ENCODE measurements at places on chromosomes 16 and 17. TPM values are rescaled to one million over a fixed set of nuclear protein-coding genes. Genes with fewer than 3 reads are reported as not detected.

DNA sequence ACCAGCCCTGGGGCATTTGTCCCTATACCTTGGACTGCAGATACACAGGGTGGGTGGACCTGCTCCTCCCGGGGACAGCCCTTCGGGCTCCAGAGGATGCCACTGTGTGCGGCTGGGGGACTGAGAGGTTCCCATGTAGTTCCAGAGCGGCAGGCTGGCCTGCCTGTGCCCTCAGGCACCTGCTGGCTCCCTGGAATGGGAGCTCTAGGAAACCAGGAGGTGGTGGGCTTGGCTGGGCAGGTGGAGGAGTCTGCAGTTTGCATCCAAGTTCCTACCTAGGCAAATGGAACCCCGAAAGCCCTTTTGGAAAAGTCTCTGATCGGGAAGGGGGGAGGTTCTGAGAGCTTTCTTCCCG lies 982 bp downstream of the DBNDD1 start:
- peaks cover 5% of the 10 kb centered on the region for H3K4me1 ChIP-seq
- H3K27me3 ChIP-seq = no peaks in the 10 kb centered on the region
- DNase-seq = no peak

- H3K27me3 ChIP-seq = no peaks in the 10 kb centered on the region
- H3K27ac ChIP-seq = no peak overlapping the region
Observed at GRCh38 chr16:22364241-22364640, 10.2 kb downstream of the CDR2 start.

The TP53TG3C gene
- not detected for total RNA-seq

DNA sequence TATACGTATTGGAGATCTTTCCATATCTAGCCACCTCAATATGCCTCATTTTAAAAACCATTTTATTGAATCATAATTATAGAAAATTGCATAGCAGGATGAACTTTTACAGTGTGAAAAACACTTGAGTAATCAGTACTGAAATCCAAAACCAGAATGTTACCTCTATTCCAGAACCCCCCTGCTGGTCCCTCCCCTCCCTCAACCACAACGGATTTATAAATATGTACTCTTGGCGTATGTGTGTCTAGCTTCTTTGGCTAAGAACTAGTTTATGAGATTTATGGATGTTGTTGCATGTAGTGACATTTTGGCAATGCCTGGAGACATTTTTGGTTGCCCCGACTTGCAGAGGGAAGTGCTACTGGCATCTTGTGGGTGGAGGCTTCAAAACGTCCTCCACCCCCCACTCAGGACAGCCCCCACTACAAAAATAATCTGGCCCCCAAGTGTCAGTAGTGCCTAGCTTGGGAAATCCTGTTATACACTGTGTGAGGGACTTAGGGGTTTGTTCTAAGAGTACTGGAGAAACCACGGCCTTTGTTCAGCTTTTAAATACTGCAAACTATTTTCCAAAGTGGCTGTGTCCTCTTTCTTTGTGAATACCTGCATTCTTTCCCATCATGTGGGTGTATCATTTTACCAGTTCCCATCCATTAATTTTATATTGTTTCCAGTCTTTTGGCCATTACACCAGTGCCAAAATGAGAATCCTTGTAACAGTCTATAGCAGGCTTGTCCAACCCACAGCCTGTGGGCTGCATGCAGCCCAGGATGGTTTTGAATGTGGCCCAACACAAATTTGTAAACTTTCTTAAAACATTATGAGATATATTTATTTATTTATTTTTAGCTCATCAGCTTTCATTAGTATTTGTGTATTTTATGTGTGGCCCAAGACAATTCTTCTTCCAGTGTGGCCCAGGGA lies 23.7 kb downstream of the ITPRIPL2 start:
- H3K27me3 ChIP-seq = no peaks in the 10 kb centered on the region
- H3K36me3 ChIP-seq = no peaks in the 10 kb centered on the region
- peak overlapping the region; percentile 71 for H3K27ac ChIP-seq
- H3K4me3 ChIP-seq = no peak overlapping the region
- no peaks in the 10 kb centered on the region for H3K4me1 ChIP-seq

DNA sequence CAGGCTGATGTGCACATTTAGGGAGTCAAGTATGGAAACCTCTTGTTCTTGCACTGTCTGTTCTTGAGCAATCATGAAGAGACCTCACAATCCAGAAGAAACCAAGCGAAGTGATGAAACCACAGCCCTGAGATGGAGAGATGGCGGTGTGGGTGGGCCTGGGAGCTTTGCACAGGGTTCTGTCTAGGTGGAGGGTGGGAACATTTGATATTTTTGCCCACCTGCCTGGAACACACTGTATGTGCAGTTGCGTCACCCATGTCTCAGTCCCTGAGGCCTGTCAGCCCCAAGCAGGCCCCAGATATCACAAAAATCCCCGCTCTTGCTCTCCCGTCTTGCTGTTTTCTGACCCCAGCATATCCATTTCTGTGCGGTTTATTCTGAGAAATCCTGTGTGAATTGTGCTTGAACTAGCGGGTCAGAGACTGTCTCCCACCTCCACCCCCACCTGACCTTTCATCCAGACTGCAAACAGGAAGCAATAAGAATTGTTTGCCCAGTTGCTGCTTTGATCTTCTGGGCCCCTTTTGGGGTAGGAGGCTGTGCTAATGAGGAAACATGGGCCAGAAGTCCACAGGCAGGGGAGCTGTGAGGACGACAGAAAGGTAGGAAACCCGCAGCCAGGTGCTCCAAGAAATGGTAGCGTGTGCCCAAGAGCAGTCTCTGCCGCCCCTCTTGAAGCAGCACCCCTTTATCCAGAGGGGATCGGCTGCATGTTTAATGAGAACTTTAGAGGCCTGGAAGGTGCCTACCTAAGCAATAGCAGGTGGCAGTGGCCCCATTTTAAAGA lies 183.8 kb downstream of the CCDC182 start:
- no peaks in the 10 kb centered on the region for H3K36me3 ChIP-seq
- DNase-seq = no peak
- no peak overlapping the region for H3K27ac ChIP-seq
- no peaks in the 10 kb centered on the region for H3K27me3 ChIP-seq

GRCh38 chr16:28555561-28555960 lies 1.8 kb downstream of the SGF29 start:
- no peaks in the 10 kb centered on the region for H3K27me3 ChIP-seq
- no peak overlapping the region for H3K4me3 ChIP-seq
- H3K36me3 ChIP-seq = no peaks in the 10 kb centered on the region
- DNase-seq = no peak

GRCh38 chr17:45584092-45585036 lies 93.8 kb upstream of the PLEKHM1 start:
- H3K27ac ChIP-seq = peak overlapping the region; percentile 81
- no peaks in the 10 kb centered on the region for H3K36me3 ChIP-seq
- peak; percentile 76 for DNase-seq
- peak overlapping the region; percentile 64 for H3K4me3 ChIP-seq
- no peaks in the 10 kb centered on the region for H3K4me1 ChIP-seq
- no peaks in the 10 kb centered on the region for H3K27me3 ChIP-seq

The MEFV gene
- total RNA-seq = 5.6 TPM

DNA sequence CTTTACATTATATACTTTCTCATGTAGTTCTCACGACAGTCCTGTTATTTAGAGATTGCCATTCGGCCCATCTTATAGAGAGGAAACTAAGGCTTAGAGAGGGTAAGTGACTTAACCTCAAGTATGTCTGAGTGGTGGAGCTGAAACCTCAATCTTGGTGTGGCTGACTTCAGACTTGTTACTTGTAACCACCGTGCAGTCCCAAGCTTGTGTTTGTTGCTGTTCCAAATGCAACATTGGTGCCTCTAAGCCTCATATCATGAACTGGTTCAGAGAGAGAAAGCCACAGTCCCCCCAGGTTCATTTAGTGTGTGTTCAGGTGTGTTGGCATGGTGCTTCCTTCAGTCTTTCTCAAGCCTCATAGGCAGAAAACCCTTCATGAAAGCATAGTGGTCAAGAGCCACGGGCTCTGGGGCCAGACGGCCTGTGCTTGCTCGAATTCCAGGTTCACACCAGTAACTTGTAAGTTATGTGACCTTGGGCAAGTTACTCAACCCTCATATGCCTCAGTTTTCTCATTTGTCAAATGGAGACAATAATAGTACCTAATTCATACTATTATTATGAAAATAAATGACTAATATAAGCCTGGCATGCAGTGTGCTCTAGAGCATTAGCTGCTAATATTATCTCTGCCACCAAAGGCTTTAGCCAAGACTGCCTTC lies 39.9 kb downstream of the CDH1 start:
- H3K27me3 ChIP-seq = no peaks in the 10 kb centered on the region
- H3K4me3 ChIP-seq = no peak overlapping the region
- no peaks in the 10 kb centered on the region for H3K36me3 ChIP-seq
- peaks cover 22% of the 10 kb centered on the region for H3K4me1 ChIP-seq

DNA sequence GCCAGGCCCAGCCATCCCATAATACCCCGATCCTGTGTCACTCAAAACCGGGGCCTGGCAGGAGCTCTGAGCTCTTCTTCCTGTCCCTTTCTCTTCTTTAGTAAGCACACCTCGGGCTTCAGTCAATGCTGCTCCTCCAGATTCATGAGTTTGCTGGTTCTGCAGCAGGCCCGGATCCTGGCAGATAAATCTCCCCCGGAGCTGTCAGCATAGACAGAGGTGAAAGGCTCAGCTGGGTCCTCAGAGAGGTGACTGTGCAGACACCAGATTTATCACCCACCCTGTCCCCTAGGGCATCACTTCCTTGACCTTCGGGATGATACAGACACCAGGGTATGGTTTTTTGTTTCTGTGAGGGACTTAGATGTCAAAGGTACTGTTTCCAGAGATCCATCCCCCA lies 242.5 kb upstream of the N4BP1 start:
- H3K27me3 ChIP-seq = no peaks in the 10 kb centered on the region
- no peaks in the 10 kb centered on the region for H3K36me3 ChIP-seq
- H3K4me1 ChIP-seq = no peaks in the 10 kb centered on the region
- no peak overlapping the region for H3K4me3 ChIP-seq

The ARHGAP44 gene
- 13.0 TPM for total RNA-seq

The RUSF1 gene
- total RNA-seq = 68.2 TPM

- no peak overlapping the region for H3K4me3 ChIP-seq
- no peaks in the 10 kb centered on the region for H3K36me3 ChIP-seq
- H3K4me1 ChIP-seq = no peaks in the 10 kb centered on the region
- H3K27me3 ChIP-seq = no peaks in the 10 kb centered on the region
- DNase-seq = no peak
- H3K27ac ChIP-seq = no peak overlapping the region
Observed at GRCh38 chr16:11211977-11212797, 43.8 kb downstream of the SOCS1 start.

The ELMO3 gene
- total RNA-seq = 19.7 TPM

- H3K4me3 ChIP-seq = no peak overlapping the region
- no peaks in the 10 kb centered on the region for H3K36me3 ChIP-seq
- DNase-seq = no peak
- peak overlapping the region; percentile 79 for H3K27ac ChIP-seq
Observed at GRCh38 chr16:85125570-85126393, 13.5 kb upstream of the CIBAR2 start.

GRCh38 chr16:8850279-8850885 lies 18.4 kb downstream of the CARHSP1 start:
- no peak overlapping the region for H3K4me3 ChIP-seq
- H3K4me1 ChIP-seq = no peaks in the 10 kb centered on the region
- H3K27ac ChIP-seq = peak overlapping the region; percentile 74
- no peaks in the 10 kb centered on the region for H3K27me3 ChIP-seq
- no peak for DNase-seq

DNA sequence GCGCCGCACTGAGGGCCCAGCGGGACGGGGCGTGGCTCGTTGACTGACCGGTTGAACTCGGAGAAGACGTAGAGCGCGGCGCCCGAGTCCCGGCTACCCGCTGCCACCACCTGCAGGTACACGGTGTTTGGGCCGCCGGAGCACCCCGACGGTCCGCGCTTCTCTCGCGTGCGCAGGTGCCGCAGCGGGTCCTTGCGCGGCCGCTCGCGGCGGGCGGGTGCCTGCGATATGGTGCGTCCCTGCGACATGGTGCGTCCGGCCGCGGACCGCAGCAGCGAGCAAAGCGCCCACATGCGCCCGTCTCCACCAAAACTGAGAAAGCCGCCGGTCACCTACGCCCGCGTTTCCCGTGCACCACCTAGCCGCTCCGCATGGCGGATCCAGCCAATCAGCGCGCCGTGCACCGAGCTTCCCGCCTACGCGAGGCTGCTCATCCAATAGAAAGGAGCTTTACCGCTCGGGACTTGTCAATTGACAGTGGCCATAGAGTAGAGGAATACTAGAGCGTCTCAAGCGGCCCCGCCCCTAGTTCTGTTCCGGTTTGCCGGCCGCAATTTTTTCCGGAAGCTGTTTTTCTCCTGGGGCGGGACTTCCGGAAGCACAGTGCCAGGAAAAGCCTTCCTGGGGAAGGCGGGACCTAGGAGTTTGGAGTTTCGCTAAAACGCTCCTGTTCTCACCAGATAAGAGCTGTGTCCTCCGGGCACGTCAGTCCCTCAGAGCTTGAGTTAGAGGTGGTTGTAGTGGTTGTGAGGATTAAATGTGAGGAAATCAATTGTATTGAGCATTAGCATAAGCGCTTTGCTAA lies at the start of gene ELAC2:
Gene ELAC2, minus strand, starts transcription at position 373 of the 805 bp plus-strand sequence. Its CDS starts 80 bp downstream, at position 293.
- H3K4me3 ChIP-seq = peak within 1 kb of the TSS; percentile 67
- H3K27me3 ChIP-seq = no peaks in the 10 kb centered on the region
- peak within 1 kb of the TSS; percentile 88 for H3K27ac ChIP-seq

DNA sequence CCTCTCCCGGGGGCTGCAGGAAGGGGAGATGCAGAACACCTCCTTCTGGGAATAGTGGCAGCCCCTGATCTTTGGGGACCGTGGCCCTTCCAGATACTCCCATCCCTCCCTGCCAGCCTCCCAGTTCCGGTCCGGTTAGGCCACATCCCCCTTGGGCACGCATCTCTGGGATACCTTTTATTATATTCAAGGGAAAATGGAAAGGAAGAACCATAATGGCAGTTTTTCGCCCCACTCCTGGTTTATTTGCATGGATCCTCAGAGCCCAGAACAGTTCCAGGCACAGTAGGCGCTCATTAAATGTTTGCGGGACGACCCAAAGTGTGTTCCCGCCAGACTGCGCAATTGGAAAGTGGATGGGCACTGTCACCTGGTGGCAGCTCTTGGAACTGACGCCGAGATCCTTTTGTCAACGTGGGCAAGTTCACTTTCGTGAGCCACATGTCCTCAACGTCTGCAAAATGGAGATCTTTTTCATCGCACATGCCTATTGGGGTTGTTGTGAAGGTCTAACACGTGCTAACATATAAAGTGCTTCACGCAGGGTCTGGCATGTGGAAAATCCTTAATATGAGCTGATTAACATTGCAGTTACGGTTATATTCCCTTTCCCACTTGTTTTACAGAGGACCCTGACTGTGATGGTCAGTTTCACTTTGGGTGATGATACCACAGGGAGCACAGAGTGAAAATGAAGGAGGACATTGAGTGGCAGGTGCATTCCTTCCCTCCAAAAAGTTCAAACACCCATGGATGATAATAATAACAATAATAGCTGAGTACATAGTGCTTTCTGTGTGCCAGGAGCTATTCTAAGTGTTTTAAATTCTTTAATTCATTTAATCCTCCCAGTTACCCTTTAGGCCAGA lies 1.7 kb upstream of the GPRC5B start:
- peak; percentile 60 for DNase-seq
- H3K27ac ChIP-seq = no peak overlapping the region
- H3K4me3 ChIP-seq = peak overlapping the region; percentile 82
- no peaks in the 10 kb centered on the region for H3K36me3 ChIP-seq
- no peaks in the 10 kb centered on the region for H3K4me1 ChIP-seq

The TP53TG3D gene
- 1.5 TPM for total RNA-seq

The CCL13 gene
- total RNA-seq = 2.0 TPM

The SLC38A8 gene
- not detected for total RNA-seq

The STH gene
- total RNA-seq = not detected

The NOG gene
- total RNA-seq = 0.48 TPM

The GDPD3 gene
- 7.3 TPM for total RNA-seq

- no peaks in the 10 kb centered on the region for H3K27me3 ChIP-seq
- DNase-seq = no peak
- H3K4me3 ChIP-seq = peak overlapping the region; percentile 91
- no peaks in the 10 kb centered on the region for H3K36me3 ChIP-seq
- peaks cover 28% of the 10 kb centered on the region for H3K4me1 ChIP-seq
- peak overlapping the region; percentile 90 for H3K27ac ChIP-seq
Observed at GRCh38 chr17:18039535-18040260, 490 bp downstream of the GID4 start.
